ENCODE measurements at places on chromosomes 6 and 20. TPM values are rescaled to one million over a fixed set of nuclear protein-coding genes. Genes with fewer than 3 reads are reported as not detected.

Gene GRM1
- not detected for total RNA-seq

GRCh38 chr6:135397172-135397952 is 100.2 kb downstream of the AHI1 start:
- H3K36me3 ChIP-seq, result no peaks in the 10 kb centered on the region
- no peaks in the 10 kb centered on the region for H3K4me1 ChIP-seq
- no peak overlapping the region for H3K4me3 ChIP-seq
- H3K27ac ChIP-seq, result no peak overlapping the region
- no peak for DNase-seq
- no peaks in the 10 kb centered on the region for H3K27me3 ChIP-seq

DNA sequence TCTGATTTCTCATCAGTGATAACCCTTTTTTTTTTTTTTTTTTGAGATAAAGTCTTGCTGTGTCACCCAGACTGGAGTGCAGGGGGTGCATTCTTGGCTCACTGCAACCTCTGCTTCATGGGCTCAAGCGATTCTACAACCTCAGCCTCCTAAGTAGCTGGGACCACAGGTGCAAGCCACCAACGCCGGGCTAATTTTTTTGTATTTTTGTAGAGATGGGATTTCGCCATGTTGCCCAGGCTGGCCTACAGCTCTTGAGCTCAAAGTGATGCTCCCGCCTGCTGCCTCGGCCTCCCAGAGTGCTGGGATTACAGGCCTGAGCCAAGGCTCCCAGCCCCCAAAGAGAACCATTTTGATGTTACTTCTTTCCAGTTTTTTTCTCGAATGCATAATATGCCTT is 2.2 kb downstream of the FABP7 start:
- H3K4me1 ChIP-seq, result no peaks in the 10 kb centered on the region
- DNase-seq, result no peak

DNA sequence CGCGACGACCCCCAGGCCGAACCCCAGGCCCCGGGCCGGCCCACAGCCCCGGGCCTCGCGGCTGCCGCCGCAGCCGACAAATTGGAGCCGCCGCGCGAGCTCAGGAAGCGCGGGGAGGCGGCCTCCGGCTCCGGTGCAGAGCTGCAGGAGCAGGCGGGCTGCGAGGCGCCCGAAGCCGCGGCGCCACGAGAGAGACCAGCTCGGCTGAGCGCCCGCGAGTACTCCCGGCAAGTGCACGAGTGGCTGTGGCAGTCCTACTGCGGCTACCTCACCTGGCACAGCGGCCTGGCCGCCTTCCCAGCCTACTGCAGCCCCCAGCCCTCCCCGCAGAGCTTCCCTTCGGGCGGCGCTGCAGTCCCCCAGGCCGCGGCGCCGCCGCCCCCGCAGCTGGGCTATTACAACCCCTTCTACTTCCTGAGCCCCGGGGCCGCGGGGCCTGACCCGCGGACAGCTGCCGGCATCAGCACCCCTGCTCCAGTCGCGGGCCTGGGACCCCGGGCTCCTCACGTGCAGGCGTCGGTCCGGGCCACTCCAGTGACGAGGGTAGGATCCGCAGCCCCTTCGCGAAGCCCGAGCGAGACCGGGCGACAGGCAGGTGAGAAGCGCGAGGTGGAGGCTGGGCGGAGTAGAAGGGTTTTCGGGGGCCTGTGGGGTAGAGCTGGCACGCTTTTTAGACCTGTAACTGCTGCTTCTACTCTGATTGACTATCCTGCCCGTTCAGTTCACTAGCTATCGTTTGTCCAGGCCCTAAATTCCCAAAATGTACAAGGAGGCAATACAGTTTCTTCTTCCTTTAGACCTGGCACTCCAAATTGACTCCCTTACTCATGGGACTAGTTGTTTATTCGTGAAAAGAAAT is 654 bp downstream of the FAM8A1 start:
- no peaks in the 10 kb centered on the region for H3K36me3 ChIP-seq
- H3K27me3 ChIP-seq, result no peaks in the 10 kb centered on the region
- peak overlapping the region; percentile 97 for H3K27ac ChIP-seq
- no peak for DNase-seq
- H3K4me3 ChIP-seq, result peak overlapping the region; percentile 93

GRCh38 chr6:38400764-38401163 is 239.0 kb downstream of the BTBD9 start:
- H3K27me3 ChIP-seq, result no peaks in the 10 kb centered on the region
- no peak for DNase-seq
- no peak overlapping the region for H3K4me3 ChIP-seq
- H3K36me3 ChIP-seq, result no peaks in the 10 kb centered on the region
- H3K27ac ChIP-seq, result no peak overlapping the region
- H3K4me1 ChIP-seq, result no peaks in the 10 kb centered on the region

Gene CYP39A1
- total RNA-seq, result 6.9 TPM

GRCh38 chr6:133468591-133468990 is 227.4 kb downstream of the EYA4 start:
- H3K4me3 ChIP-seq, result no peak overlapping the region
- no peak for DNase-seq
- H3K27me3 ChIP-seq, result no peaks in the 10 kb centered on the region

Gene CALHM4
- total RNA-seq, result not detected

GRCh38 chr6:100614933-100615332 is 150.2 kb upstream of the SIM1 start:
- H3K4me1 ChIP-seq, result no peaks in the 10 kb centered on the region
- H3K36me3 ChIP-seq, result no peaks in the 10 kb centered on the region
- H3K4me3 ChIP-seq, result no peak overlapping the region
- no peak overlapping the region for H3K27ac ChIP-seq
- no peak for DNase-seq
- no peaks in the 10 kb centered on the region for H3K27me3 ChIP-seq

DNA sequence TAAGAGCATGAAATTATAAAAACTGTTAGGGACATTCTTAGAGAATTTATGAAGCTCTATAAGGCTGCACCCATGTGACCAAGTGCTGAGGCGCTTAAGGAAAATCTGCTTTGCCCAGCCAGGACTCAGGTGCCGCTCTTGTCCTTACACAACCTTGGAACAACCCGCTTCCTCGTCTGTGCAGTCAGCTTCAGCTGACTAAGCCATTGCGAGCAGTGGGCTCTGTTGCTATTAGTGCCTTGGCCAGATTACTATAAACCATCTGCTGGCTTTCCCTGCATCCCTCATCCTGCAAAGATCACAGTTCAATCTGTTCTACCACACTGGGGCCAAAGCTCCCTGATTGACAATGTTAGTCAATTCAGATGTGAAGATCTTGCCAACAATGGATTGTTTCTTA is 89.1 kb upstream of the E2F3 start:
- H3K27ac ChIP-seq, result no peak overlapping the region
- no peak overlapping the region for H3K4me3 ChIP-seq
- H3K36me3 ChIP-seq, result no peaks in the 10 kb centered on the region
- H3K27me3 ChIP-seq, result no peaks in the 10 kb centered on the region
- no peaks in the 10 kb centered on the region for H3K4me1 ChIP-seq

DNA sequence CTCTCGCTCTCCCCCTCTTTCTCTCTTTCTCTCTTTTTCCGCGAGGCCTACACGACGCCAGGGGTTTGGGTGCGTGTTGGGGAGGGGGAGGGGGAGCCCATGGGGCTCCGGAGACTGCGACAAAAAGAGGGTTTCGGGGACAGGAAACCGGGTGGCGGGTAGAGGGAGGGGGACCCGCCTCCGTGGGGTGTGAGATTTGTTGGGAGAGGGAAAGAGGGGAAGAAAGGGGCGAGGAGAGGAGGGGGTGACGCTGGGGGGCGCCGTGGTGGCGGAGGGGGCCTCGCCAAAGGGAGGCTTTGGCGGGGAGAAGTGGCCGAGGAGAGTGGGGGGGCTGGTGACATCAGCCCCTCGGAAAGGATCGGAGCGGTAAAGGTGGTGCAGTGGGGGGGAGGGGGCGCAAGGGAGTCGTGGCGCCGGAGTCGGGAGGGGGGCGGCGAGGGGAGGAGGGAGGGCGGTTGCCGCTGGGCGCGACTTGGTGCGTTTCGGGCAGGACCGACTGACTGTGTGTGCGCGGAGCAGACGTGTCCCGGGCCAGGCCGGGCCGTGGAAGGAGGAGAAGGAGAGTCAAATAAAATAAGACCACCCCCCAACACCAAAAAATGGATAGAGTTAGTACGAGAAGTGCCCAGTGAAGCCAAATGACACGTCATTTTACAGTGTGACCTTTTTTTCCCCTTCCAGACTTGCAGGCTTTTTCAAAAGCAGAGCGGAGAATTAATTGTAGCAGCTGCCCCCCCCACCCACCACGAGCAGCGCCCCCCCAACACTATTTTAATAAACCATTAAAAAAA is 39.8 kb downstream of the GNAS start:
- peak overlapping the region; percentile 100 for H3K27ac ChIP-seq
- H3K4me3 ChIP-seq, result peak overlapping the region; percentile 81
- peak; percentile 67 for DNase-seq
- peaks cover 31% of the 10 kb centered on the region for H3K4me1 ChIP-seq

Gene EMILIN3
- total RNA-seq, result 7.5 TPM

DNA sequence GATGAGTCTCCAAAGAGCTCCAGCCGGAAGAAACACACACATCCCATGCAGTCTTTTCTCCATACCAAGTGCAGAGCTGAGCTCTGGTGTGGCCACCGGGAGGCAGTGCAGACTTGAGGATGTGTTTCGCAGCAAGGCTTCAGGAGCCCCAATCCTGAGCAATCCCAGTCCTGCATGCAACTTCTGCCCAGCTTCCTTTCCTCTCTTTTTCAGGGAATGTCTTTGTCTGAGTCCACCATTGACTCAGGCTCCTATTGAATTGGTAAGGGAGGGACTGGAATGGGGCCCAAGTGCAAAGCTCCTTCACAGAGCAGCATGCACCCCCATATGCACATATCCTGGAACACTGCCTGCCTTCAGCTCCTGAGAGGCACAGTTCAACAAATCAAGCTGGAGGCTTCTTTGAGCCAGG is 50.5 kb upstream of the ASIP start:
- DNase-seq, result peak; percentile 64
- no peaks in the 10 kb centered on the region for H3K36me3 ChIP-seq
- no peaks in the 10 kb centered on the region for H3K4me1 ChIP-seq
- no peaks in the 10 kb centered on the region for H3K27me3 ChIP-seq
- H3K4me3 ChIP-seq, result no peak overlapping the region
